ENCODE measurements at places on chromosomes 5 and 9. TPM values are rescaled to one million over a fixed set of nuclear protein-coding genes. Genes with fewer than 3 reads are reported as not detected.

The ACTBL2 gene
- polyA plus RNA-seq, result not detected

The GFI1B gene
- polyA plus RNA-seq, result 0.16 TPM

The WDR31 gene
- polyA plus RNA-seq, result 5.4 TPM

The DHX29 gene
- polyA plus RNA-seq, result 9.1 TPM

The SLC6A19 gene
- not detected for polyA plus RNA-seq

The PCDHA2 gene
- polyA plus RNA-seq, result not detected

The TMEM174 gene
- not detected for polyA plus RNA-seq

The TSPAN17 gene
- polyA plus RNA-seq, result 15.8 TPM

The GPR150 gene
- 0.09 TPM for polyA plus RNA-seq

The UBLCP1 gene
- 14.9 TPM for polyA plus RNA-seq

The TAF7 gene
- 94.6 TPM for polyA plus RNA-seq

The CAMK2A gene
- 15.4 TPM for polyA plus RNA-seq

The RAPGEF6 gene
- 2.7 TPM for polyA plus RNA-seq

The PCDH12 gene
- 3.0 TPM for polyA plus RNA-seq

The OBP2B gene
- polyA plus RNA-seq, result not detected

The TRIM7 gene
- polyA plus RNA-seq, result 4.4 TPM

The SLC1A1 gene
- polyA plus RNA-seq, result 1.1 TPM

The BTNL8 gene
- 0.16 TPM for polyA plus RNA-seq

The RELL2 gene
- 1.5 TPM for polyA plus RNA-seq

The PPP3R2 gene
- not detected for polyA plus RNA-seq

The NTMT1 gene
- 78.1 TPM for polyA plus RNA-seq

The EPB41L4A gene
- 9.2 TPM for polyA plus RNA-seq

The DIPK1B gene
- polyA plus RNA-seq, result 42.7 TPM

The PTGS1 gene
- polyA plus RNA-seq, result 4.5 TPM

The MEIKIN gene
- 0.20 TPM for polyA plus RNA-seq

The ZNF366 gene
- 2.5 TPM for polyA plus RNA-seq

The LCN9 gene
- not detected for polyA plus RNA-seq

The MRPL36 gene
- 104 TPM for polyA plus RNA-seq

The PRUNE2 gene
- 11.7 TPM for polyA plus RNA-seq

The SCGB3A2 gene
- 0.34 TPM for polyA plus RNA-seq

The KIF4B gene
- not detected for polyA plus RNA-seq

The PITX1 gene
- 0.02 TPM for polyA plus RNA-seq

The SLC6A7 gene
- not detected for polyA plus RNA-seq

The PROB1 gene
- polyA plus RNA-seq, result 22.2 TPM

The TRAF2 gene
- 6.7 TPM for polyA plus RNA-seq

The SLC23A1 gene
- polyA plus RNA-seq, result 0.18 TPM

The CCL27 gene
- 0.18 TPM for polyA plus RNA-seq

The STKLD1 gene
- 1.3 TPM for polyA plus RNA-seq

The GMCL2 gene
- polyA plus RNA-seq, result not detected

The C6 gene
- polyA plus RNA-seq, result 71.2 TPM

The C9orf50 gene
- not detected for polyA plus RNA-seq

The SPATA6L gene
- polyA plus RNA-seq, result 0.59 TPM

The CD274 gene
- polyA plus RNA-seq, result 4.9 TPM

The INSL6 gene
- not detected for polyA plus RNA-seq

The CSF2 gene
- polyA plus RNA-seq, result not detected

The F2RL2 gene
- polyA plus RNA-seq, result 0.11 TPM

The CDKN2A gene
- 0.32 TPM for polyA plus RNA-seq

The MED27 gene
- 22.7 TPM for polyA plus RNA-seq

The KCNN2 gene
- 20.6 TPM for polyA plus RNA-seq

The FOXD4L5 gene
- not detected for polyA plus RNA-seq

The PCDHGA9 gene
- polyA plus RNA-seq, result 1.6 TPM

The PDE6A gene
- 0.07 TPM for polyA plus RNA-seq

The ITK gene
- polyA plus RNA-seq, result 0.34 TPM

The ARID3C gene
- not detected for polyA plus RNA-seq

The ADAMTS16 gene
- polyA plus RNA-seq, result not detected
